ENCODE measurements at places on chromosomes 5 and 9. TPM values are rescaled to one million over a fixed set of nuclear protein-coding genes. Genes with fewer than 3 reads are reported as not detected.

Gene SLC34A1
- not detected for total RNA-seq

Gene STOML2
- 211 TPM for total RNA-seq

Gene WDR36
- 79.9 TPM for total RNA-seq

Gene GLDC
- 1.0 TPM for total RNA-seq

Gene FYB1
- total RNA-seq = 66.4 TPM

Gene ADAMTS2
- total RNA-seq = not detected

Gene FOXD4
- not detected for total RNA-seq

DNA sequence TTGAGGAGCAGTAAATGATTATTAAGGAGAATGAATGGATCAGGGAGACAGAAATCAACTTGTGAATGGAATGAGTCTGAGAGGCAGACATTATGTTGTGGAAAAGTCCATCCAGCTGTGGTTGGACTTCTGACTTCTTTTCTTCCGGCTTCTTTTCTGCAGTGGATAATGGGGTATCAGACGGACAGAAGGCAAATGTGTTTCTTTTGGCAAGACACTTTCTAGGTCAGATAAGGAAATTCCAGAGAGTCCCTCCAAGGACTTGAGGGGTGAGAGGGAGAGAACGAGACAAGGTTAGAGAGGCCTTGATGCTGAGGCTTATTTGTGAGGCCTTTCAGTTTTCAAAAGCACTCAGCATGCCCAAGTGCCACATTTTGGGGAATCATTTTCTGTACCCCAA, 17.1 kb upstream of the GRHPR start:
- H3K36me3 ChIP-seq = no peaks in the 10 kb centered on the region
- H3K4me1 ChIP-seq = peaks cover 14% of the 10 kb centered on the region

DNA sequence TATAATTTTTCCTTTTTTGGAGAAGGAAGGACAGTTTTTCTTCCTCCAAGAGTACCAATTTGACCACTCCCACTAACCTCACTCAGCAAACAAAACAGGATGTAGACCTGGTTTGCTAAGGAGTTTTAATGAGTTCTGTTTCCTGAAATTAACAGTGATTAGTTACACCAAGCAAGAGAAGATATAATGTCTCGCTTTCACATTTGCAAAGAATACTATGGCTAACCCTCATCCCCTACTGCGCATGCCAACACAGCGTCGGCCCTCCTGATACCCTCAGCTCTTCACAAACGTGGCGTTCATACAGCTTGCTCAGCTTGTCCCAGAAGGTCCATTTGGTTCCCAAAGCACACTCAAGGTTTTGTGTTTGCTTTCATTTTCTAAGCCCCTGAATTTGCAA, 41.9 kb upstream of the IPPK start:
- H3K4me3 ChIP-seq = peak overlapping the region; percentile 51
- H3K27me3 ChIP-seq = no peaks in the 10 kb centered on the region
- H3K27ac ChIP-seq = peak overlapping the region; percentile 85
- H3K36me3 ChIP-seq = peaks cover 49% of the 10 kb centered on the region
- peak; percentile 13 for DNase-seq

- peaks cover 26% of the 10 kb centered on the region for H3K4me1 ChIP-seq
- H3K4me3 ChIP-seq = peak within 1 kb of the TSS; percentile 86
- H3K27ac ChIP-seq = no peak within 1 kb of the TSS
- DNase-seq = no peak
- peaks cover 67% of the 10 kb centered on the region for H3K27me3 ChIP-seq
- H3K36me3 ChIP-seq = no peaks in the 10 kb centered on the region
Observed at GRCh38 chr5:53480416-53481158, at the start of gene FST. TSS of gene FST (plus strand) at chr5:53480629. CDS start at chr5:53480792, 163 bp downstream.

DNA sequence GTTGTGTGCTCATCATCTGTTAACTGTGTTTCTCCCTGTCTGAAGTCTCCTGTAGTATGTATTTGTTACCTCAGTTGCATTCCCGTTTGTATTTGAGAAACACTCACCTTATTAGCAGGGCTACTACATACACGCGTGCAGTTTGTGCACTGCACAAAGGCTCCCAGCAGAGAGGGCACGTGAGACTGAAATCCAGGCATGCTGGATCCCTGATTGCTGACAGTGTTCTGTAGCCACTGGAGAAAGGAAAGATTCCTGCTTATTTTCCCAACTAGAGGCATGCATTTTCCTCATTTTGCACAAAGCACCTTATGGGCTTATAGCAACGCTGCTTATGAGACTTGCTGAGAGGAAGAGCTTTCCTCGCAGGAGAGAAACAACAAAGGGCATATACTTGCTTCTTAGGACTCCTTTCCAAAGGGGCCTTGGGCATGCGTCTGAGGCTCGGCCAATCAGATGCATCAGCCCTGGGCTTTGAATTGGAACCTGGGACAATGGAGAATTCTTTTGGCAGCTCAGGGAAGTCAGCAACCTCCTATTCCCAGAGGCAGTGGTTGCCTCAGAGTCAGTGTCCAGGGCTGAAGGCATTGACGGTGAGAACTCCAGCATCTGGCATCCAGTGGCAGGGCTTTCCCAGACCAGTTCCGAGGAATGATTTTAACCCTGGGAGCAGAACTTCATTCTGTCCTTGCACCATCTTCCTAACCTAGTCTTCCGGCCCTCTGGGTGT, 9.9 kb upstream of the MEGF10 start:
- no peak overlapping the region for H3K4me3 ChIP-seq
- no peaks in the 10 kb centered on the region for H3K4me1 ChIP-seq
- DNase-seq = no peak
- H3K36me3 ChIP-seq = no peaks in the 10 kb centered on the region
- no peak overlapping the region for H3K27ac ChIP-seq

- no peak overlapping the region for H3K27ac ChIP-seq
- H3K4me1 ChIP-seq = peaks cover 4% of the 10 kb centered on the region
- peaks cover 3% of the 10 kb centered on the region for H3K27me3 ChIP-seq
- peaks cover 3% of the 10 kb centered on the region for H3K36me3 ChIP-seq
Observed at GRCh38 chr9:2630158-2630557, 8.6 kb downstream of the VLDLR start.

GRCh38 chr5:109315245-109315644, 94.5 kb downstream of the PJA2 start:
- H3K27me3 ChIP-seq = no peaks in the 10 kb centered on the region
- no peak for DNase-seq
- no peak overlapping the region for H3K4me3 ChIP-seq
- H3K27ac ChIP-seq = no peak overlapping the region
- H3K4me1 ChIP-seq = no peaks in the 10 kb centered on the region

DNA sequence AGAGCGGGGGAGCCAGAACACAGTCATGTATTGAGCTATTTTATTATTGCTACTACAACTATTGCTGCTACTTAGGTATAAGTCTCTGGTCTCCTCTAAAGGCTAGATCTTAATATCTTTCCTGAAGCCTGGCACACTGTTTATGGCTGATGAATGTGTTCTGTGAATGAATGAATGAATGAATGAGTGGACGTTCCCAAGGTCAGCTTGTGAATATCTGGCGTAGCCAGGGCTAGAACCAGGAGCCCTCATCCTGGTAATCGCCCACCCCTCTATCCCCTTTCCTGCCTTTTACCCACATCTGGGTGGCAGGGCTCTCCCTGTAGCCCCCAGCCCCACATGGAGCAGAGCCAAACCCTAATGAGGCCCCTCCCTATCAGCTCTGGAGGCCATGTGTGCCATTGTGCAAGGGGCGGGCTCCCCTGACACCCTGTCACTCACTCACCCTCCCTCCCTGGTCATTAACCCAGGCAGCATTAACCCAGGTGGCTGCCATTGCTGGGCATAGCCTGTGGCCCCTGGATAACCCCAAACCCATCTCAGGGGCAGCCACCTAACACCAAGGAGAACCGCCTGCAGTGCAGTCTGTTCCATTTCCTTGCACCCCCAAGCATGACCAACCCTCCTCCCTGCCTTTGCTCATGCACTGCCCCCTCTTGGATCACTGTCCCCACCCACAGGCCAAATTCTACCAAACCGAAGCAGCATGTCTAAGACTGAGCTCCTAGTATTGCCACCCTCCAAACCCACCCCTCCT, 2.0 kb upstream of the AKNA start:
- peak overlapping the region; percentile 99 for H3K27ac ChIP-seq
- H3K36me3 ChIP-seq = peaks cover 78% of the 10 kb centered on the region
- DNase-seq = no peak
- H3K4me1 ChIP-seq = peaks cover 60% of the 10 kb centered on the region

DNA sequence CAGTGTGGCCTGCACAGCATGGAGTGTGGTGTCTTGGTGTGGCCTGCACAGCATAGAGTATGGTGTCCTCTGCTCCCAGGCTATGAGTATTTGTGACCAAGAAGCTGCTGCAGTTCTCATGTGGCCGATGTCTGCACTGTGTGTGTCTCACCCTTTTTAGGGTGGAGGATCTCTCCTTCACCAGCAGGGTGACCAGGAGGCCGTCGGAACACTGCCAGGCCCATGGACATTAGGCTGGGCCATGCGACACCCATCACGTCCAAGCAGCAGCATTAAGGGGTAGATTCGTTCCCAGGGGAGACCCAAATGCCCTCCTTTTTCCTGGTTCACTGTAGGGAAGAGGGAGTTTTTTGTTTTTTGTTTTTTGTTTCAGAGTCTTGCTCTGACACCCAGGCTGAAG, 115.3 kb upstream of the SPIN1 start:
- DNase-seq = no peak
- peaks cover 6% of the 10 kb centered on the region for H3K27me3 ChIP-seq
- H3K4me3 ChIP-seq = no peak overlapping the region
- H3K4me1 ChIP-seq = peaks cover 19% of the 10 kb centered on the region
- H3K36me3 ChIP-seq = no peaks in the 10 kb centered on the region
